ENCODE measurements at places on chromosomes 3 and 15. TPM values are rescaled to one million over a fixed set of nuclear protein-coding genes. Genes with fewer than 3 reads are reported as not detected.

Gene SMARCC1
- 30.1 TPM for total RNA-seq

Gene ARHGAP31
- total RNA-seq = 0.98 TPM

Gene MYO5A
- total RNA-seq = 28.3 TPM

Gene MUC20
- total RNA-seq = 0.74 TPM

Gene CGNL1
- total RNA-seq = 0.70 TPM

Gene UCN2
- total RNA-seq = 8.3 TPM

Gene DNAH12
- 0.18 TPM for total RNA-seq

Gene UBE2E2
- total RNA-seq = 44.2 TPM

All from A549 treated with dexamethasone at 1 μM for 4 hours (cell line).